Osteocyte (in vitro differentiated cells): ENCODE measurements at places on chromosomes 1 and 21. TPM values are rescaled to one million over a fixed set of nuclear protein-coding genes. Genes with fewer than 3 reads are reported as not detected.

Gene MLLT11
- 21.0 and 22.1 TPM in 2 replicates for total RNA-seq

Gene LCE6A
- not detected in 2 replicates for total RNA-seq

Gene SERTAD4
- total RNA-seq = 40.5 and 47.2 TPM in 2 replicates

Gene CHI3L2
- not detected in 2 replicates for total RNA-seq

Gene C1orf115
- 5.6 and 5.9 TPM in 2 replicates for total RNA-seq

Gene GOLT1A
- total RNA-seq = not detected in 2 replicates

Gene RSPO1
- not detected in 2 replicates for total RNA-seq
